ENCODE measurements at places on chromosomes 7 and 10.

GRCh38 chr7:133448012-133448411, 195.1 kb downstream of the EXOC4 start:
- DNase-seq, result no peak

GRCh38 chr10:130843051-130843653, 468.4 kb downstream of the TCERG1L start:
- no peak for DNase-seq

DNA sequence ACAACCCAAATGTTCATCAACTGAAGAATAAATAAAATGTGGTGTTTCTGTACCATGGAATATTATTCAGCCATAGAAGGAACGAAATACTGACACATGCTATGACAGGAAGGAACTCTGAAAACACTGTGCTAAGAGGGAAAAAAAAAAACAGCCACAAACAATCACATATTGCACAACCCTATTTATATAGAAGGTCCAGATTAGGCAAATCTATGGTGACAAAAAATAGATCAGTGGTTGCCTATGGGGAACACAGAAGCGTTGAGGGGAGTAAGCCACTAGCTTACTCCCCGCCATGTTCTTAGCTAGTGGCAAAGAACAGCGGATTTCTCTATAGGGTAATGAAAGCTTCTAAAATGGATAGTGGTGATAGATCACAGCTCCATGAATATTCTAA, 198.4 kb downstream of the TPST1 start:
- DNase-seq, result no peak

DNA sequence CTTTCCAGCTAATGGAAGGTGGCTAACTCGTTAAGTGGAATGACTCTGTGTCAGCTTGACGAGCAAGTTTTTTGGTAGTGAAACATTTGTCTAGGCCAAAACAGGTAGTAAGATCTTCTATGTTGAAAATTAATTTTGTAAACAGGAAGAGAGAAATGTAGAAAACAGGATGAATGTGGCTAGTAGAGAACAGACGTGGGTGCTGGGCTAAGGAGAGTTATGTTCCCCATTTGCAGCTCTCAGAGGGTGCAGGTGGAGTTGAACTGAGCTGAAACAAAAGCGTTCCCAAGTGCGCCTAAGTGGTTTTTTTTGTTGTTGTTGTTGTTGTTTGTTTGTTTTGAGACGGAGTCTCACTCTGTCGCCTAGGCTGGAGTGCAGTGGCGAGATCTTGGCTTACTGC, 59.5 kb upstream of the SRPK2 start:
- DNase-seq, result no peak

GRCh38 chr10:123564631-123565030, 101.5 kb upstream of the GPR26 start:
- DNase-seq, result no peak
